ENCODE measurements at places on chromosomes 2 and 18. TPM values are rescaled to one million over a fixed set of nuclear protein-coding genes. Genes with fewer than 3 reads are reported as not detected.

DNA sequence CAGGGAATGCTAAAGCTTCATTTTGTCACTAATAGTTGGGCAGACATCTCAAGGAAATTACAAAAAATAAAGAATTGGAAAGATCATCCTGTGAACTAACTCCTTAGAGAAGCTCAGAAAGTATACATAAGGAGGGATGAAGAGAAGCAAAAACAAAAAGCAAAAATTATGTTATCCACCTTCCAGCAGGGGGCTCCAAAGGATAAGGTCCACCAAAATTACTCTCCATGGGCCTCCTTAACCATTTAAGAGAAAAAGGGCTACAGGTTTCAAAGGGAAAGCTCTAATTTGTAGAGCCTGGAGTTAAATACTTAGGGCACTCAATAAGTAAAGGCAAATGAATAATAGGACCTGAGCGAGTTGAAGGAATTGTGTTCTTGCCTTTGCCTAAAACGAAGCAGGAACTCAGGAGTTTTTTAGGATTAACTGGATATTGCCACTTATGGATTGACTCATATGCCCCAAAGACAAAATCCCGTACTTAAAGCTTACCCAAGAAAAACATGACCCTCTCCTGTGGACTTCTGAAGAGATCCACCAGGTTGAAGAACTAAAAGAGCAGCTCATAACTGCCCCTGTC is 1167.9 kb downstream of the DSC3 start:
- DNase-seq, result no peak

- DNase-seq, result no peak
These were observed 75.2 kb upstream of the CD302 start for GRCh38 chr2:159873258-159873657.

DNA sequence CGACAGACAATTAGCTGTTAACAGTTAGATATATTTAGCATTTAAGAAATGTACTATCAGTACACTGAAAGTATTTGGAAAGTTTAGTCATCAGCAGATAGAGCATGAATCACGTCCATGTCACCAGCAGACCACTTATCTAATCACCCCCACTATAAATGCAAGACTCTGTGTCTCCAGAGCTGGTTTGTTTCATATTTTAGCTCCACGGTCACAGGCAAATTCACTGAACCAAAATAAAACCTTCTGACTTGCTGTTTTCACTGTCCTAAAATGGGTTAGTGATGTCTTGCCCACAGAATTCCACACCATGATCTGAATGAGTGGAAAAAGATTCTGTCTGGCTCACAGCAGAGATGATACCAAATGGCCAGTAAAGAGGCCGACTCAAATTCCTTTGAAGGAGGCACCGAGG is 64.9 kb downstream of the CDH2 start:
- DNase-seq, result no peak

GRCh38 chr2:39938035-39938835 is 159.2 kb upstream of the THUMPD2 start:
- no peak for DNase-seq

DNA sequence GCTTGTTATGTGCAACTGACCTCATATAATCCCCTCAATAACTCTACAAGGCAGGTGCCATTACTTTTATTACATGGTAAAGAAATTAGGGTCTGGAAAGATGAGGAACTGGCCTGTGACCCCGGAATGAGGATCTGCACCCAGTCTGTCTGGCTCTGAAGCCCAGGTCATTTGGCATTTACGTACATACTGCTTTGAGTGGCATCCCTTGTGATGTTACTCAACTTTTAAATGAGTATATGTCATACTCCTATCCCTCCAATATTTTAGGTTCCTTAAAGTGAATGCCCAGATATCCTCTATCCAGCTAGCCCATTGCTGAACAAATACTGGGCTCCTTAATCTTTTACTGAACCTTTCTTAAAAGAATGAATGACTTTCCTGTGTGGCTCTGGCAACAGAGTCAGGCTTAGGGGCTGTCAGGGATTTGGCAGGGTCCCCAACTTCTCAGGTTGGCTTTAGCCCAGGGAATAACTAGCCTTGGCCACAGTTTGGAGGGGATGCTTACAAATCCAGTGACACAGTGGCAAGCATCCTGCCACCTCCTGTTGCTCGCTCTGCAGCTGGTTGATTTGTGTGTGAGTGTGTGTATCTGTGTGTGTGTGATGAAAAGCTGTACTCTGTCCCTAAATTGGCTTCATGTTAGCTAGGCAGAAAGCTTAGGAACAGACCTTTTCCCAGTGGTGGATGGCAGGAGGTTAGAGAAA is 3.4 kb upstream of the CXCR4 start:
- no peak for DNase-seq

GRCh38 chr2:52611759-52612158 is 1155.8 kb upstream of the CHAC2 start:
- no peak for DNase-seq

DNA sequence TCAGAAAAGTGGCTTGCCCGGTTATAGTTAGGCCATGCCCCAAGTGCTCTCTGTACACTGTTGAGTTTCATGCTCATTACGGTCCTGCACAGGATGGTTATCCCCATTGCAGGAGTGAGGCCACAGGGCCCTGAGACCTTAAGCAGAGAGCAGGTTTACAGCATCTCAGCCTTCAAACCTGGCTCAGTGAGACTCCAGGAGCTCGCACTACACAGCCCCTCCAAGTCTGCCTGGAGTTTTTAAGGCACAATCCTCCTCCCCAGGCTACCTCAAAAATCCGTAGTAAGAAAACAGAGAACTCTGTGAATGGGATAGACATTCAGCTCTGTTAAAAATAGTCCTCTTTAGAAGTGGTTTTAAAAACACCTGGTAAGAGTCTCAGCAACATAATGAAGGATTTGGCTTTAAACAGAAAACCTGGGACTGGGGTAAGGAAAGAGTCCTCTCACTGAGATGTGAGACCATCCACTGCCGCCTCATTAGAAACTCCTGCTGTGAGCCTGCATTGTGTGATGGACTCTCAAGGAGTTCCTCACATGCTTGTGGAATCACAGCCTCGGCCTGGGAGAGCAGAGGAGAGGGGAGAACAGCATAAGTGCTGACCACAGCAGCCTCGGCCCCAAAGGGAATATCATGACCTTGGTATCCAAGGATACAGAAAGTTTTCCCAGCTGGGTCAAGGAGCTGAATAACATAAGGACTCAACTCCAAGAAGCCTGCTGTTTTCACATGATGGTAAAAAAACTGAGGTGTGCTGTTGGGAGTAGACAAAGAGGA is 214.8 kb downstream of the ATAD2B start:
- no peak for DNase-seq

DNA sequence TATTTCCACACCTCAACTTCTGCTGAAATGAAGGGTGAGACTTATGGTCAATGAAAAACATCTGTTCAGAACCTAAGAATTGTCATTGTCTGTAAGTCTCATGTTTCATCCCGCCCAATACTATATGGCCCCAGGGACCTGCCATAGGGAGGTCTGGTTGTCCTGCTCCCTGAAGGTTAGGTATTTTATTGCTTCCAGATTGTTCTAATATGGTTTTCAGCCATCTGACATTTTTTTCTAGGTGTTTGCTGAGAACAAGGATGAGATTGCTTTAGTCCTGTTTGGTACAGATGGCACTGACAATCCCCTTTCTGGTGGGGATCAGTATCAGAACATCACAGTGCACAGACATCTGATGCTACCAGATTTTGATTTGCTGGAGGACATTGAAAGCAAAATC is 7.3 kb downstream of the XRCC5 start:
- no peak for DNase-seq

DNA sequence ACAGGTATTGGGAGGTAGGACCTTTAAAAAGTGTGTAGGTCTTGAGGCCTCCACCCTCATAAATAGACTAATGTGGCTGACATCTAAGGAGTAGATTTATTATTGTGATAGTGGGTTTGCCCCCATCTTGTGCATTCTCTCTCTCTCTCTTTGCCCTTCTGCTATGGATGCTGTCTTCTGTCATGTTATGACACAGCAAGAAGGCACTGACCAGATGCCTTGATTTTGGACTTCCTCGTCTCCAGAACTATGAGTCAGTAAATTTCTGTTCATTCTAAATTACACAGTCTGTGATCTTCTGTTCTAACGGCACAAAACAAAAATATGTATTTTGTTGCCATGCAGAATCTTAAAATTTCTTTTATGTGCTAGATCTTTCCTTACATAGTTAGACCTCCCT is 66.9 kb downstream of the ATAD2B start:
- no peak for DNase-seq

- no peak for DNase-seq
These were observed 8.2 kb upstream of the RNU2-63P start for GRCh38 chr2:88024509-88024908.

- no peak for DNase-seq
These were observed 39.1 kb upstream of the MAP4K4 start for GRCh38 chr2:101658387-101658786.

DNA sequence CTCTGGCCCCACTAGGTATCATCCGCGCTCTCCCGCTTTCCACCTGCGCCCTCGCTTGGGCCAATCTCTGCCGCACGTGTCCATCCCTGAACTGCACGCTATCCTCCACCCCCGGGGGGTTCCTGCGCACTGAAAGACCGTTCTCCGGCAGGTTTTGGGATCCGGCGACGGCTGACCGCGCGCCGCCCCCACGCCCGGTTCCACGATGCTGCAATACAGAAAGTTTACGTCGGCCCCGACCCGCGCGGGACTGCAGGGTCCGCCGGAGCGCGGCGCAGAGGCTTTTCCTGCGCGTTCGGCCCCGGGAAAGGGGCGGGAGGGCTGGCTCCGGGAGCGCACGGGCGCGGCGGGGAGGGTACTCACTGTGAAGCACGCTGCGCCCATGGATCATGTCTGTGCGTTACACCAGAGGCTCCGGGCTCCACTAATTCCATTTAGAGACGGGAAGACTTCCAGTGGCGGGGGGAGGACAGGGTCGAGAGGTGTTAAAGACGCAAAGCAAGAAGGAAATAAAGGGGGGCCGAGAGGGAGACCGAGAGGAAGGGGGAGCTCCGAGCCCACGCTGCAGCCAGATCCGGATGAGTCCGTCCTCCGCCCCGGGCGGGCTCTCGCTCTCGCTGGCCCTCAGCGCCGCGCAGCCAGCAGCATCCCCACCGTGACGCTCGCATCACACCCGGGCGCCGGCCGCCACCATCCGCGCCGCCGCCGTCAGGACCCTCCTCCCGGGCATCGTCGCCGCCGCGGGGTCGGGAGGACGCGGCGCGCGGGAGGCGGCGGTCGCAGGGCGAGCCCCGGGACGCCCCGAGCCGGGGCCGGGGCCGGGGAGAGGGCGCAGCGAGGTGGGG is 664 bp downstream of the NETO1 start:
- no peak for DNase-seq

DNA sequence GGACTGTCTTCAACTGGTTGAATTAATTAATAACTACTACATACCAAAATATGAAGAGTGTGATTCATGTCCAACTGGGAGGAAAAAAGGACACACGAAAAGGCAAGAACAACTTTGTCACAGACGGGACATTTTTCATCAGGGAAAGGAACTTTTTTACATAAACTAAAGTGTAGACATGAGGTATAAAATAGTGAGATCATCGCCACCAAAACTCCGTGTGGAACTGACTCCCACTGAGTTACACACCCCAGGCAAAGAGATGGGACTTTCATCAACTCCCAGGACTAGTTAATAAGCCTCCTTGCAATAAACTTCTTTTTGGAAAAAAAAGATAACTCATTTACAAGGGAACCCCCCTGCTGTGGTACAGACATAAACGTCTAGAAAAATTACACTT is 12.9 kb upstream of the NMI start:
- DNase-seq, result no peak

DNA sequence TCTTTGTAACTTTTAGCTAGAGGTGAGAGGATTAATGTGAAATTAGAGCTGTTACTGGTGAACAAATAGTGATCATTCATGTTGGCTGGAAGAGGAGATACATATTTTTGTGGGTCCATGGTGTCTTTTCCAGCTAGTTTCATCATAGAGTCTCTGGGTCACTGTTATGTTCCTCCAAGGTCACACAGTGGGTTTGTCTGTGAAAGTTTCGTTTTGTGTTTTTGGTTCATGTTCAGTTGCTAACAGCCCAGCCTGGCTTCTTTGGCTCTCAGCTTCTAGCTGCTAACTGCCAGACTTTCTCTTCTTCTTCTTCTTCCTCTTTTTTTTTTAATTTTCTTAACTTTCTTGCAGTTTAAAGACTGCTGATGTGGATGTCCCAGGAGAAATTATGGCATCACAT is 480.0 kb upstream of the SYT4 start:
- no peak for DNase-seq

DNA sequence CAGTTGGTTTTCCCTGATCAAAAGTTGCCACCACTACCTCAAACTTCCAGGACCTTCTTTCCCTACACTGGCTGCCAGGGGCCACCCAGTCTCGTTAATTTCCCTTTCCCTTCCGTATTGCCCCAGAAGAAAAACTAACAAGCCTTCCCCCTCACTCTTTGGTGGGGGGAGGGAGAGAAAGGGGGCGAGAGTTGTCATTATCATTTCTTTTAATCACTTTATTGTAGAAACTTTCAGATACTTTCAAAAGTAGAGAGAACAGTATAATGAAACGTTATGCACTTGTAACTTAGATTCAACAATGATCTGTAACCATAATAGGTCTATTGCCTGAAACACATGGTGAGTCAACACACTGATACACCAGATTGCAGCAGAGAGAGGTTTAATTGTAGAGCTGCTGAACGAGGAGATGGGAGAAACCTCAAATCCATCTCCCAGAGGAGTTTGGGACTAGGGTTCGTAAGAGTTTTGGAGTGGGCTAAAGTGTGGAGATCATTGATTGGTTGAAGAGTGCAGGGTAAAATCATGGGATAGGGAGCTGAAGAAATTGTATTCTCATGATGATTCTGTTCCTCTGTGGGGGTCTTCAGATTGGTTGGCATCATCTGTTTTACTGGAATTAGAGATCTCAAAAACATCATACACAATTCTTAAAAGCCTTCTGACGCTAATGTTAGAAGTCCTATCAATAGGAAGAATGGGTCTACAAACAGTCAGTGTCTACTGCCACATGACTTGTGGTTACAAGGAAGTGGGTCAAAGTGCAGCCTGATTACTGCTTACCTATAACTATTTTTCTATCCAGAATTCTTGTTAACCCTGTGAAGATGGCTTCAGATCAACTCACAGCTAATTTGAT is 2.6 kb upstream of the RNF149 start:
- peak; percentile 47 for DNase-seq

- no peak for DNase-seq
These were observed 190.1 kb downstream of the TTC32 start for GRCh38 chr2:19711470-19712372.

GRCh38 chr2:128623776-128624761 is 305.4 kb upstream of the HS6ST1 start:
- DNase-seq, result no peak

GRCh38 chr2:135150725-135151124 is 98.6 kb downstream of the RAB3GAP1 start:
- no peak for DNase-seq

DNA sequence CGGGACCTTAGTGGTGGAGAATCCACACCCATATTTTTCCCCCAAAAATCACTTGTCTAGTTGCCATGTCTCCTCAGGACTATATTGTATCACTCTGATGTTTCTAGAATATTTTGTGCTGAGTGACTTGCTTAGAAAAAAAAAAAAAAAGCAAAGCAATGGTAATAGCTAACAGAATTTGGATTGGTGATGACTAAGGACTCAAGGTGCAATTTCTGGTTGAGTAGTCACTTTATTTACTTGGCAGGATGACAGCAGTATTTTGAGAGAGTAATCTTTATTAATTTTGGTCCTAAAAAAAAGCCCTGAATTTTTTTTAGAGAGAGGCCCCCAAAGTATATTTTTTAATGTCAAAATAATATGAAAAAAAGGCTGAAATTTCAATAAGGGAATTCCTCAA is 32.8 kb upstream of the MYO3B start:
- no peak for DNase-seq

The IL36B gene
- total RNA-seq, result not detected

The GALNT13 gene
- total RNA-seq, result 2.4 TPM

The IL1A gene
- total RNA-seq, result not detected
